ENCODE measurements at places on chromosomes 12 and 14. TPM values are rescaled to one million over a fixed set of nuclear protein-coding genes. Genes with fewer than 3 reads are reported as not detected.

Gene PPP4R4
- not detected for polyA plus RNA-seq

Gene CFAP73
- not detected for polyA plus RNA-seq

Gene FAM222A
- not detected for polyA plus RNA-seq

Gene KCNC2
- not detected for polyA plus RNA-seq

Gene TAS2R8
- not detected for polyA plus RNA-seq

Gene STAC3
- 26.8 TPM for polyA plus RNA-seq

Gene MAP1LC3B2
- 1.1 TPM for polyA plus RNA-seq

Gene FBXL14
- 6.2 TPM for polyA plus RNA-seq

Gene CLEC12A
- polyA plus RNA-seq = 441 TPM

Gene PAX9
- polyA plus RNA-seq = not detected

All from CD14-positive monocyte (primary cell).